ENCODE measurements at places on chromosomes 5 and 9.
A peak's percentile ranks its signal among the peaks of the same experiment; 100 is the strongest.

GRCh38 chr5:58382131-58382534 is 77.8 kb downstream of the PLK2 start:
- no peak for DNase-seq

DNA sequence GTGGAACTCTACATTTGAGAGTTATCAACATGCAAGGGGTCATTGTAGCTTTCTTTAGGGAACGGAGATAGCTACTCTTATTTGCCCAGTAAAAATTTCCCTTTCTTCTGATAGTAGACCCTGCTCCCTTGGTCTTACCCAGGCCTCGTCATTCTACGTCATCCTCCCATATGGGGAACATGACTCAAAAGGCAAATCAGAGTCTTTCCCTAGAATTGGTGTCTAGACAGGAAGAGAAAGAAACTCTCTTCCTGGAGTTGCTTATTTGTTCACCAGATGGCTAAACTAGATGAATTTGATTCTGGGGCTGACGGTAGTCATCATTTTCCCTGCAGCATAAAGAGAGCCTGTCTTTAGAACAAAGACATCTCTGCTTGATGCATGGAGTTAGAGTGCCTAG is 12.2 kb upstream of the SLC38A9 start:
- DNase-seq: no peak

DNA sequence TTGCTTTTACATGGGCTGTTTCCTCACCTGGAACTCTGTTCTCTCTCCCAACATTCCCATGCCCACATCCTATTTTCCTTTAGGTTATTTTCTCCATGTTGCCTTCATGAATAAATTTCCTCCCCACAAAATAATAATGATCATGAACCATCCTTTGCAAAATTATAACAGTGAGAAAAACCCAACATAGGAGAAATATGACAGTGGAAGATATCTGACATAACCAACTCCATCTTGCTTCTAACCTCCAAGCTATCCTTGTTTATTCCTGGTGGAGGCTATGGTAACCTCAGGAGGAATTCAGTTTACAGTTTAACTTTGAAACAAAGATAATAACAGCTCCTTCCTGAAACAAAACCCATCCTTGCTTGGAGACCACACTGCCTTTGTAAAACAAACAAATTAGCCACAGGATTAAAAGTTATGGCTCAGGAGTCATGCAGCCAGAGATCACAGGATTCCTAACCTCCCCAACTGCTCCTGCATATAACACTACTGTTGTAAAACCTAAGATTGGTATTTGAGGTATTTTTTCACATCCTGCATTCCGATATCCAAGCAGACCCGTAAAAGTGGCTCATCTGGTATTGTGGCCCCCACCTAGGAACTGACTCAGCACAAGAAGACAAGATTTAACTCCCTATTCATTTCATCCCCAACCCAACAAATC is 212.4 kb downstream of the TRIM32 start:
- DNase-seq: no peak

GRCh38 chr5:58983526-58984452 is 400.9 kb downstream of the RAB3C start:
- no peak for DNase-seq

DNA sequence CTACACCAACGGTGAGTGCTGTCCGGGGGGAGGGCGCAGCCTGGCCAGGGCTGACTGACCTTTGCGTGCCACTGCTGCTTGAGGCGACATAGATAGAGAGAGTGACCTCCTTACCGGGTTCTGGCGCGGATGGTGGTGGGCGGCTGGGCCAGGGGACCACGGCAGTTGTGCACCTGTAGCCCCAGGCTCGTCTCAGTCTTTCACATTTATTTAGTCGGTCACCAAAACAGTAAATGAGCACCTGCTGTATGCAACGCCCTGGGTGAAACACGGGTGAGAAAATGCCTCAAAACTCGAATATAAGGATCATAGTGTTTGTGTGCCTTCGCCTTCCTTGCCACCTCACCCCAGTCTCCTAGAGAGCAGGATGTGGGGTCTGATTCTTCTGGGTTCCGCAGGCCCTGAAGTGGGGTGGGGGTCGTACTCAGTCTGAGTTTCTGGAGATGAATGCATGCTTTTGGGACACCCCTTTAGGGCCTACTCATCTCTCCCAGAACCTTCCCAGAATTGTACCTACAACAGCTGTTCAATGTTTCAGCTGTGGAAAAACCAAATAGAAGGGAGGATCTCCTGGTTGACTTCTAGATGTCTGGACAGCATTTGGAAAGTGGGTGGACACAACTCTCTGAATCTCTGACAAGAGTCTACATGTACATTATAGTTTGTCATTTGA is 714 bp downstream of the SEC24A start:
- DNase-seq: peak; percentile 23

GRCh38 chr9:4012441-4012840 is 287.4 kb downstream of the GLIS3 start:
- no peak for DNase-seq

DNA sequence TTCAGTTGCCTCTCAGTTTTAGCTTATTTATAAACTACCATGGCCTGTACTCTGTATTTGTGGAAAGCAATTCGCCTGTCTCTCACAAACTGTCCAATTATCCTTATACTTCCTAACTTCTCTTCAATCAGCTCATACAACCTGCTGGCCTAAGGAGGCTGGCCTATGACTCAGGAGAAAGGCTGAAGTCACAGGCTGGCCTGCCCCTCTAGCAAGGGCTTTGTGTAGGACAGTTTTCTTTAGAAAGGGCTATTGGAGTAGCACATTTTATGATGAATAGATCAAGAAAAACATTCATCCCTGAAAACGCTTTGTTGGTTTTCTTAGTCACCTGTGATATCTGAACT is 988.7 kb upstream of the ARRDC3 start:
- no peak for DNase-seq

Data from right hindlimb (tissue), 1 donor.